ENCODE measurements at places on chromosomes 7 and 10. TPM values are rescaled to one million over a fixed set of nuclear protein-coding genes. Genes with fewer than 3 reads are reported as not detected.
A peak's percentile ranks its signal among the peaks of the same experiment; 100 is the strongest.

FFAR4 gene
- total RNA-seq = not detected

CALML5 gene
- 1.7 TPM for total RNA-seq

GRCh38 chr7:70846208-70846607 lies 285.7 kb upstream of the GALNT17 start:
- H3K4me1 ChIP-seq = no peaks in the 10 kb centered on the region
- no peak overlapping the region for H3K4me3 ChIP-seq
- no peaks in the 10 kb centered on the region for H3K27me3 ChIP-seq
- DNase-seq = no peak

GRCh38 chr10:121822180-121822579 lies 105.7 kb downstream of the ATE1 start:
- no peaks in the 10 kb centered on the region for H3K4me1 ChIP-seq
- no peaks in the 10 kb centered on the region for H3K27me3 ChIP-seq
- DNase-seq = no peak
- no peak overlapping the region for H3K27ac ChIP-seq
- H3K4me3 ChIP-seq = no peak overlapping the region

- DNase-seq = no peak
- H3K27ac ChIP-seq = no peak overlapping the region
- H3K27me3 ChIP-seq = no peaks in the 10 kb centered on the region
- no peak overlapping the region for H3K4me3 ChIP-seq
- H3K36me3 ChIP-seq = no peaks in the 10 kb centered on the region
- no peaks in the 10 kb centered on the region for H3K4me1 ChIP-seq
These were observed 137.4 kb upstream of the AKR1E2 start for GRCh38 chr10:4688601-4689000.

- no peak for DNase-seq
- no peaks in the 10 kb centered on the region for H3K36me3 ChIP-seq
- H3K4me3 ChIP-seq = no peak overlapping the region
- no peaks in the 10 kb centered on the region for H3K4me1 ChIP-seq
- no peaks in the 10 kb centered on the region for H3K27me3 ChIP-seq
- no peak overlapping the region for H3K27ac ChIP-seq
These were observed 85.5 kb downstream of the TAF3 start for GRCh38 chr10:7903851-7904250.

DNA sequence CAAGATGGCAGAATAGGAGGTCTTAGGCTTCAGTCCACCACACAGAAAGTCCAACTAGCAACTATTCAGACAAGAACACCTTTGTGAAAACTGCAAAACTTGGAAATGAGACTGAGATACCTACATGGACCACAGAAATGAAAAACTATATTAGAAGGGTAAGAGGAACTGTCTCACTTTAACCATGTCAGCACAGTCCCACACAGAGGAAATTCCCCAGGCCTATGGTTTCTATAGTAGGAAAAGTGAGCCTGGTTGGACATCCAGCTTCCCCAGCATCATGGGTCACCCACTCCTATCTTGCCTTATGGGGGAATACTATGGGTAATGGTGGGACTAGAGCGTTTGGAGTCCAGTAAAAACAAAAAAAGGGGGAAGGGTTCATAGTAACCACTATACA lies 38.8 kb upstream of the CDK6 start:
- no peaks in the 10 kb centered on the region for H3K36me3 ChIP-seq
- H3K27ac ChIP-seq = no peak overlapping the region
- no peak for DNase-seq
- no peaks in the 10 kb centered on the region for H3K27me3 ChIP-seq
- no peaks in the 10 kb centered on the region for H3K4me1 ChIP-seq

DNA sequence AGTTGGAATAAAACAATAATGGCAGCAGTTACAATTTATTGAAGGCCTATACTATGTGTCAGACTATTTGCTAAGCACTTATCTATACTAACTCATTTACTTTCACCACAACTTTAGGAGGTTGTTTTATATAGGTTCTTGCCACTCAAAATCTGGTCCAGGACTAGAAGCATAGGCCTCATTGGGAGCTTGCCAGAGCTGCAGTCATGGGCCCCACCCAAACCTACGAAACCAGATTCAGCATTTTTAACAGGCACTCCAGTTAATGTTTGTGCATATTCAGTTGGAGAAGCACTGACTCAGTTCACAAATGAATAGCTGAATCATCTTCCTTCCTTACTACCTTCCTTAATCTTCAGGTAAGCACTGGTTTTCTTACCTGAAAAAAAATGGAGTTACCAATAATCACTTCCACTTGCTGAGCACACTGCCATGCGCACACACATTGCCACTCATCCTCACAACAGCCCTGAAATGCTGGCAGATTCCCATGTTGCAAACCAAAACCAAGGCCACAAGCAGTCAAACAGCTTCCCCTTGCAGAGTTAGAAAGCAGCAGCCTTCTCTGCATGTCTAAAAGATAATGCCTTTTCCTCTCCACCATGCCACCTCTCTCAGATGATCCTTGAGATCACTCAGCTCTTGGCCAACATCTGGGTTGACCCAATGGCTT lies 122.4 kb downstream of the SLC16A9 start:
- no peaks in the 10 kb centered on the region for H3K27me3 ChIP-seq
- H3K4me1 ChIP-seq = no peaks in the 10 kb centered on the region
- H3K36me3 ChIP-seq = no peaks in the 10 kb centered on the region
- no peak overlapping the region for H3K4me3 ChIP-seq
- no peak overlapping the region for H3K27ac ChIP-seq

DNA sequence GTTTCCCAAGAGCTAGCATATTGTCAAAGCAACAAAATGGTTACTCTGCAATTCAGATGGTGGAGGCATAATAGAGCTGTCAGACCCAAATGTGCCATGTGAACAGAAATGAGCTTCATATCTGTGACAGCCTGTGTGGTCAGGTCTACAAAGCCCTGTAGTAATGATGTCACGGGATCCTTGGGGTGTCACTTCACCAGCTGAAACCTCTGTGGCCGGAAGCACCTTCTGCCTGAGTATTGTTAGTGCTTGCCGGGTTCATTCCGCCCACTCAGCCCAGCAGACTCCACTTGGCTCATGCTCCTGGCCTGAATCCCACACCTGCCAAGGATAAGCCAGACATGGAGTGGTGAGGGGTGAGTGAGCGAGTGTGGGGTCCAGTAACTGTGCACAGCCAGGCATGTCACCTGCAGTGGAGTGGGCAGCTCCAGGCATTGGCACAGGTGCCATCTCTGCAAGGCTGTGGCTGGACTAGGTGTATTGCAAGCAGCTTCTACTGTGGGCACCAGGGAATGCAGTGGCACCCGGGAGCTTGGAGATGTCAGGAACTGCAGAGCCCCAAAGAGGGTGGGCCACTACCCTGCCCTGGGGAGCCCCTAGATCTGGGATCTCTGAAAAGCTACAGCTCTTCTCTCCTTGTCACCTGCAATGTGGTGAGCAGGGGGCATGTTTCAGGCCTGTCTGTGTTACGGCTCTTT lies 341.9 kb upstream of the CHRM2 start:
- no peaks in the 10 kb centered on the region for H3K27me3 ChIP-seq
- H3K4me1 ChIP-seq = no peaks in the 10 kb centered on the region
- H3K36me3 ChIP-seq = no peaks in the 10 kb centered on the region

DNA sequence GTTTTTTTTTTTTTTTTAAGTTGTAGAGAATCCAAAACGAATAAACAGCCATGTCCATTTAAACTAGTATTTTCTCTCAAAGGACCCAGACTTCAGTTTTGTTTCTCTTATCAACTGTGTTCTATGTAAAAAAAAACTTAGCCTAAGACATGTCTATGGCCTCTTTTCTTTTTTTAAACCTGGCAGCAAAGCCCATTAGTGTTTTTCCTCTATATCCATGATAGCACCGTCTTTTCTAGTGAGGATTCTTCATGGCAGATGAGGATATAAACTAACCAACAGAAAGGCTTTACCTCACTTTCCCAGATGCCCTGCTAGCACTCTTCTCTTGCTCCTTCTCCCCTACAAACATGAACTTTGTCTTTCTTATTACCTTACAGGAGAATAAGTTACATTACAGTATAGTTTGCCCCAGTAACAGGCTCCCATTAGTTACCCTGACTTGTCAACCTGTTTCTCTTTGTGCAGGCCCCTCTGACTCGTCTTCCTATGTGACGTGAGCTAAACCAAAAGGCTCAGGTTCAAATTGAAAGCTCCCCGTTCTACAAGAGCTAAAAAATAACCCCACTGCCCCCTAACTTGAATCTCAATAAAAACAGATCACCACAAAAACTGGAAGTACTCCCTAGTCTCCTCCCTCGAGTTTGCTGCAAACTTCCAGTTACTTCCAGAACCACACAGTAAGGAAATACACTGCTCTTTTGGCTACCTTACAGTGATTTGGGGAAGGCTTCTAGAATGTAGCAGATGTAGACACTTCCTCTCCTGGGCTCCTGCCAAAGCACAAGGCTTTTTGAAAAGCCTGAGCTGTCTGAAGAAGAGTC lies 20.1 kb downstream of the P4HA1 start:
- no peaks in the 10 kb centered on the region for H3K27me3 ChIP-seq
- H3K4me3 ChIP-seq = peak overlapping the region; percentile 22
- no peaks in the 10 kb centered on the region for H3K36me3 ChIP-seq
- H3K4me1 ChIP-seq = peaks cover 1% of the 10 kb centered on the region
- DNase-seq = peak; percentile 54
- H3K27ac ChIP-seq = peak overlapping the region; percentile 69

DNA sequence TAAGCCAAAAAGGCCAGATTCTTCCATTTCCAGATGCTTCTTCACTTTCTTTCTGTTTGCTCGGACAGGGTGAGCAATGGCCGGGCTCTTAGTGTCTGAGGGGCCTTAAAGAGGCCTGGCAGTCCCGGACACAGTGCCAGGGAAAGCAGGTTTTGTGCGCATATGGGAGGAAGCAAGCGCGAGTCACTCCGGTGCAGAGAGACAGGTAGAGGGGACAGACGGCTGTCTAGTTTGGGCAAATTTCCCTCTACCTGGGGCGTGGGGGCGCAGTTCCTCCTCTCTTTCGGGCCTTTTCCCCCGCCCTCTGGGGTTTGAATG lies 4.7 kb downstream of the NEUROD6 start:
- H3K27me3 ChIP-seq = no peaks in the 10 kb centered on the region
- no peaks in the 10 kb centered on the region for H3K36me3 ChIP-seq
- no peak overlapping the region for H3K27ac ChIP-seq
- DNase-seq = no peak

DNA sequence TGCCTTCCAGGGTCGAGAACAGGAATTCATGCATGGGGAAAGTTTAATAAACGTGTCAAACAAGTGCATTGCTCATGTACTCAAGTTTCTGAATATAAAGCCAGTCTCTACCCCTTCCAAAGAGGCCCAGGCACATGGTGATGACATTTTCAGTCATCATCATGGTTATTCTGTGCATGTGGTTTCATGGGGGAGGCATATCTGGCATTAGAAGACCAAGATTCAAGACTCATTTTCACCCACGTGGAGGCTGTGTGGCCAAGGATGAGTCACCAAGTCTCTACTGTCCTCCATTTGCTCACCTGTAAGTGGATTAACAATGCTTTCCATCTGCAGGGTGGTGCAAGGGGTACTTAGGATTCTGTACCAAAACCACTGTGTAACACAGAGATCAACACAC lies 34.0 kb upstream of the CNPY1 start:
- no peaks in the 10 kb centered on the region for H3K27me3 ChIP-seq
- no peak for DNase-seq
- H3K27ac ChIP-seq = no peak overlapping the region
- H3K4me3 ChIP-seq = no peak overlapping the region
- H3K36me3 ChIP-seq = no peaks in the 10 kb centered on the region

- no peaks in the 10 kb centered on the region for H3K27me3 ChIP-seq
- DNase-seq = no peak
- no peak overlapping the region for H3K4me3 ChIP-seq
- no peaks in the 10 kb centered on the region for H3K36me3 ChIP-seq
- H3K4me1 ChIP-seq = peaks cover 3% of the 10 kb centered on the region
These were observed 153.2 kb downstream of the MAD1L1 start for GRCh38 chr7:2079332-2080059.

GRCh38 chr10:96460316-96460715 lies 53.4 kb downstream of the TLL2 start:
- H3K4me3 ChIP-seq = no peak overlapping the region
- H3K27ac ChIP-seq = no peak overlapping the region
- H3K36me3 ChIP-seq = no peaks in the 10 kb centered on the region

All from ovary (tissue), 10 donors.